NCI-H524 (cell line): ENCODE measurements at places on chromosomes 5 and 9.

GRCh38 chr9:15253197-15253596 lies 53.8 kb downstream of the TTC39B start:
- DNase-seq: no peak

DNA sequence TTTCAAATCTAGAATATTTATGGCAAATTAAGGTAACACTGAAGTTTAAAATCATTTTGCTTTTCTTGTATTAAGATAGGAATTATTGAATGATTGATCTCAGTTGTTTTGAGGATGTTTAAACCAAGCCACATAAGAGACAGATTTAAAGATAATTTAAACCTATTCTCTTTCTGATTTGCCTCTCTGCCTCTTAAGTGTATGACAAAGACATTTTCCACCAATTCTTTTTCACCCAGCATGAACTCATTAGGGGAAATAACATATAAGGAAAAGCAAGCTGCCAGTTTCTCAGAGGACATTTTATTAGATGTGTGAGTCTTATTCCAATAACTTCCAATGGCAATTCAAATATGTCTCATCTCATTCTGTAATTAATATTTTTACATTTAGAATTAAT lies 568.3 kb upstream of the MEF2C start:
- no peak for DNase-seq

GRCh38 chr5:142601432-142601831 lies 84.5 kb downstream of the FGF1 start:
- DNase-seq: no peak

GRCh38 chr9:88383176-88383575 lies 5.1 kb upstream of the SPIN1 start:
- no peak for DNase-seq

DNA sequence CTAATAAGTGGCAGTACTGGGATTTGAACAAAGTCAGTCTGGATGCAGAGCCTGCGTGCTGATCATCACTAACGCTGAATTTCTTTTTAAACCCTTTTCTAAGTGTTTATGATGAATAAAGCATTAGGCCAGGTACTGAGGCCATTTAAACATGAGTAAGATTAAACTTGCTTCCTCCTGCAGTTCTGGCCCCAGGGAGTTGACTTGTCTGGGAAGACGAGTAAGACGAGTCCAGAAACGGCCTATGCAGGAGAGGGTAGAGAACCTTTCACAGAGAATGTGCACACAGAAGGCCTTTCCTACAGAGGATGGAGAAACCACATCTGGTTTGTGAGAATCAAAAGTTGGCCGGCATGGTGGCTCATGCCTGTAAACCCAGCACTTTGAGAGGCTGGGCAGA lies 42.9 kb downstream of the SPRY4 start:
- no peak for DNase-seq

DNA sequence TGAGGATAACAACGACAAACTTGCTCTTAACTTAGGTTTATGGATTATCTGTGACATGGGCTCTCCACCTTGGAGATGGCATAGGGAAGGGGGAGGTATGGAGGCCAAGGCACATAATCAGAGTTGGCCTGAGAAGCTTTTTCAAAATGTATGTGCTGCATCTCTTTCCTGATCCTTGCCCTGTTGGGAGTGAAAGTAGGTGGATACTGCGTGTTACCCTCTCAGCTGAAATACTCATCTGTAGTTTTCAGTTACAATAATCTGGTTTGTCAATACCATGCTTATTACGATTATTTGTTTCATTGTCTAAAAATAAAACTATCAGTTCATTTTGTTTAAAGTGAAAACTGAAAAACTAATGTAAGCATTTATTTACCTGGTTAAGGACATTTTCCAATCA lies 86.7 kb downstream of the SLC44A1 start:
- no peak for DNase-seq

DNA sequence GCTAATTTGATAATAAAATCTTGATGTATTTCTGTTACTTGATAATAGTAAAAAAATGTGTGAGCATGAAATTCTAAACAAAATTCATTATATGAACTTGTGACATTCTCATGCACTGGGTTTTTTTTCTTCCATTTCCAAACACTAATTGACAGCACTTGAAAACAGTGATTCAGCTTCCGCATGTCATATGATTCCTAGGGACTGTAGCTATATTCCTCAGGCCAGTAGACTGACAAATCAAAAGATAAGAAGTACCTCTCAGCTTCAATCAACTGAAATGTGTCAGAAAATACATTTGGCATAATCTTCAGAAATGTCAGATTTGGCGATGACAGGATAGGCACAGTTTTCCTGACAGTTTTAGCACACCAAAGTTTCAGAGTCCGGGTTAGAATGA lies 52.5 kb downstream of the EFNA5 start:
- DNase-seq: no peak

- DNase-seq: no peak
These were observed 121.4 kb downstream of the DPYSL3 start for GRCh38 chr5:147388184-147389108.

DNA sequence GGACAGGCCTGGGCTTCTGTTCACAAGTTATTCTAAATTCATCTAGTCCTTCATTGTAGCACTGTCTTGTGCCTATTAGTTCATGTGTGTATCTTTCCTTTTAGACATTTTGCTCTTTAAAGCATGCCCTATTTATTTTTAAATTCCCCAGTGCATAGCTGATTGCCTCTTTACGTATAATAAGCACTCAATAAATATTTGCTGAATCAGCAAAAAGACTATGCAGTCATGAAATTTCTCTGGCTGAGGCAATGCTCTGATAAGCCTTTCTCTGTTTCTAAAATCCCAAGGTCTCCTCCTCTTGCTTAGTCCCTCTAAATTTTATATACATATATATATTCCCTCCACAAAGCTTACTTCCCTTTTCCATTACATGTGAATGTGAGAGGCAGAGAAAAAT lies 315.9 kb upstream of the PCSK5 start:
- no peak for DNase-seq

DNA sequence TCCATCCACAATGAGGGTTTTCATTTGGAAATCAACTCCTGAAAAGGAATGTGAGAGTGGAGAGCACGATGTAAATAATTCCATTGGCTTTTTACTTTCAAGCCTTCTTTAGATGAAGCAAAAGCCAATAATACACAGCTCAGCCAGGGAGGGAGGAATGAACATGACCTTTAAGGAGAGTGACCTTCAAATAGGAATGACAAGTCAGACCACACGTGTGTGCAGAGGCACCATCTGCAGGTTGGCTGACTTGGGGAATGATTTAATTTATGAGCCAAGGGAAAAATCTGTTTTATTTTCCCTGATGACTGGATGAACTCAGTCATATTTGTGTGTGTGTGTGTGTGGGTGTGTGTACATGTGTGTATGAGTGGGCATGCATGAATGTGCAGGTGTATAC lies 64.5 kb downstream of the RASEF start:
- DNase-seq: no peak

DNA sequence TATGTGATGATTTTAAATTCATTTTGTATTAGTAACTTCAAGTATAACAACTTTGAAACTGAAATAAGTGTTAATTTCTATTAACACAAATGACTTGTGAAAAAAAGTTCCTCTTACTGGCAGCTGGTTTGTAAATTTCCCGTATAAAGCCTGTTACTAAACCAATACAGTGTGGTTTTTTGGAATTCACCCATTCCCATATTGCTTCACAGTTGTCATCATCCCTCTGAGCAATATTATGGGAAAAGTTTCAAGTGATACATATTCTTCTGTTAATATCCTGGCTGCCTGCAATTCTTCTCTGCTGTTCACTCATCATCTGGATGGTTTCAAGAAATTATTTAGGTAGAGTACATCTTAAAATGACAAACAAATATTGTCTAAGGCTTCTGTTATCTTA lies 1185.1 kb upstream of the C9orf72 start:
- no peak for DNase-seq

GRCh38 chr9:13278368-13279246 lies 885 bp downstream of the MPDZ start:
- DNase-seq: peak; percentile 49

GRCh38 chr9:76576344-76576743 lies 117.4 kb downstream of the GCNT1 start:
- DNase-seq: no peak

DNA sequence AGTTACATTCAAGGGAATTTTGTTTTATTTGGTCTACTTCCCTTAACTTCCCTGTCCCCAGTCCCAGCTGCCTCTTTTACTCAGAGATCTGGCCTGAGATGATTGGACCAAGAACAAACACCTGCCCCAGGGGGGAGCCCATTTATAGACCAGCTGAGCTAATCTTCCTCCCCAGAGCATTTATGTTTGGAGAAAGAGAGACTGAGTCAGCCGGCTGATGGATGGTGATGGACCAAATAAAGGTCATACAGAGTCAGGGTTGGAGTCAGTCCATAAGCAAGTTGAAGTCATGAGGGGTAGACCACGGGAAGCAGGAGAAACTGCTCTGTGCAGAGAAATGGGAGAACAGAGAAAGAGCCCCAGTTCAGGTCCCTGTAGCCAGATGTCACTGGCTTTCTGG lies 77.7 kb downstream of the TMEM174 start:
- no peak for DNase-seq

- DNase-seq: no peak
These were observed 25.5 kb downstream of the EGR1 start for GRCh38 chr5:138490648-138491283.

GRCh38 chr5:39423331-39423751 lies 1.4 kb downstream of the DAB2 start:
- DNase-seq: no peak

DNA sequence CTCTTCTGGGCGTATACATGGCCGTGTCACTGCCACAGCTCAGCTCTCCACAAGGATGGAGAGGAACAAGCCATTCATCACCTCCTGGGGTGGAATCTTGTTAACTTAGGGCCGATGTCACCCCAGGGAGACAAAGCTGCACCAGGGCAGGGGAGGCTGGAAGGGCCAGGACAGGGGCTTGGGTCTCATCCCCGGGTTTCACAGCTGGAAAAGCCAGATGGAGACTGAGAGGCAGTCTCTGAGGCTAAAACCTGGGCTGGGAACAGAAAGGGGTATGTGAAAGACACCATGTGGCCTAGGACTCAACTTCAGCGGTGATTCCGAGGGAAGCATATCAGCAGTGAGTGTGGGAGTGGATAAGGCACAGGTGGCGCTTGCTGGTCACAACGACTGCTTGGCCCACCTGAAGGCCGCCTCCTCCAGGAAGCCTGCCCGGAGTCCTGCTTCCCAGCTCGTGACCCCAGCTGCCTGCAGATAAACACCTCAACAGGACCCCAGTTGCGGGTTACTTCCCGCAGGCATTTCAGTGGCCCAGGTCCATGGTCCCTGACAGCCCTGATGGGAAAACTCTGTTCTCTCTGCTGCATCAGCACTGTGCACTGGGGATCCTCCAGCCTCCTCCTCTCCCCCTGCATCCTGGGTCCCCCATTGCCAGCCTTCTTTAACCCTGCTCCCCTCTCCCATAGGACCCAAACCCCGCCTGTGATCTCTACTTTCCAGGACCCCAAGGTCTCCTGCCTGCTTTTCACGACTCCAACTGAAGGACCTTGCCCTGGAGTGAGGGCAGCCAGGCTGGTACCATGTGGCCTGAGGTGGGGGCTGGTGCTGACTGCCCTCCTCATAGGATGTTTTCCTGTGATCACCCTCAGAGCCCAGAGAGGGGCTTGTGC lies 51.7 kb upstream of the FCN1 start:
- DNase-seq: no peak

DNA sequence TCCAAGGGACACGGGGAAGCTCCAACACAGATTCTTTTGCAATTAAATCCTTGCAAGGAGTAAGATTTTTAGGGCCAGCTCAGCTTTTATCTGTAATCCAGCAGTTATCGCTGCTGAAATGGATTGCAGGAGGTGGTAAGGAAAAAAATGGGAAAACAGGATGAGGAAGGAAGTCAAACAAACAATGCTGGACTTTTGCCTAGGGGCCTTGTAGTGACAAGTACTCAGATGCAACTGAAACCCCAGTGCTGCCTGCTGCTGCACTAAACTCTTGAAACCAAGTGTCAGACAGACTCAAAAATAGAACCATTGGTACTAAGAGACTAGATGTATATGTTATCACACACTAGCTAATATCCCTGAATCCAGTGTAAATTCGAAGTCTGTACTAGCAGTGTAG lies 309.2 kb downstream of the CTNND2 start:
- peak; percentile 48 for DNase-seq

- DNase-seq: no peak
These were observed 2.6 kb upstream of the UAP1L1 start for GRCh38 chr9:137074657-137075274.

- DNase-seq: no peak
These were observed 39.6 kb downstream of the SLC38A9 start for GRCh38 chr5:55672477-55672911.

- DNase-seq: no peak
These were observed 44.6 kb downstream of the POC5 start for GRCh38 chr5:75672616-75673015.

GRCh38 chr9:95313010-95313498 lies 4.5 kb downstream of the FANCC start:
- peak; percentile 98 for DNase-seq

DNA sequence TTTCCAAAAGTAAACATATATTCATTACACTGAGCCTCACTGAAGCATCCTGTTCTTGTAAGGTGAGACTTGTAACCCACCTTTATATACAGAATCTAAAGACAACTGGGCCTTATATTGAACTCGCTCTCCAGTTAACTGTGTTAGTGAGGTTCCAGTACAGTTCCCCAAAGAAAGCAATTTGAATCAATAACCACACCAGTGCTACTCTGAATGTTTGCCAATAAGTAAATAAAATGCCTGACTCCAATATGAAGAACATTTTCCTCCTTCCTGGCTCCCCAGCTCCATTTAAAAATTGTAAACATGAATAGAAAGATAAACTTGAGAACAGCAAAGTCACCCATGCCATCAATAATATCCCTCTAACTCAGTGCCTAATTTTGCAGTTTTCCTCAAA lies 50.1 kb downstream of the FBXW11 start:
- no peak for DNase-seq

DNA sequence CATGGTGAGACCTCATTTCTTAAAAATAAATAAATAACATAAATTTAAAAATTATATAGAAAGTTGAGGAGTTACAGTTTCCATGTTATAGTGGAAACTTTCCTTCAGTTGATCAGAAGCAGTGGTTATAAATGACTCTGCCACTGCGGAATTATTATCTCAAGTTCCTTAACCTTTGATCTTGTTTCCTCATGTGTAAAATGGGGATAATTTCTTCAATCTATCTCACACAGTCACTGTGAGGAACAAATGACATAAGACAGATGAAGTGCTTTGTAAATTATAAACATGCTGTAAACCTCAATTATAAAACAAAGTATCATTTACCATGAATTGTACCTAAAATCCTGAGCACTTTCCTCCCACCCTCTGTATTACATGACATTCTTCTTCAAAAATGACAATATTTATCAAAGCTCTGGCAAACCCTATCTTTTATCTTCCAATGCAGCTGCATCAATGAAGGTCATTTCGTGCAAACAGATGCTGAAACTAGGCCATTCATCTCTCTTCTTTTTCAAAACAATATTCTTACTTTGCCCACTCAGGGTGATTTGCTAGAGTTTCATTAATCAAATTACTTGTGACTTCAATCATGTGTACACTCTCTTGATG lies 46.8 kb downstream of the TMEM245 start:
- DNase-seq: no peak

- no peak for DNase-seq
These were observed 45.7 kb downstream of the MUSK start for GRCh38 chr9:110714314-110714713.

GRCh38 chr5:14250748-14251701 lies 107.9 kb downstream of the TRIO start:
- peak; percentile 83 for DNase-seq

- no peak for DNase-seq
These were observed 200.7 kb downstream of the SLC12A2 start for GRCh38 chr5:128284236-128284635.
